ENCODE measurements at places on chromosomes 11 and 22. TPM values are rescaled to one million over a fixed set of nuclear protein-coding genes. Genes with fewer than 3 reads are reported as not detected.

DNA sequence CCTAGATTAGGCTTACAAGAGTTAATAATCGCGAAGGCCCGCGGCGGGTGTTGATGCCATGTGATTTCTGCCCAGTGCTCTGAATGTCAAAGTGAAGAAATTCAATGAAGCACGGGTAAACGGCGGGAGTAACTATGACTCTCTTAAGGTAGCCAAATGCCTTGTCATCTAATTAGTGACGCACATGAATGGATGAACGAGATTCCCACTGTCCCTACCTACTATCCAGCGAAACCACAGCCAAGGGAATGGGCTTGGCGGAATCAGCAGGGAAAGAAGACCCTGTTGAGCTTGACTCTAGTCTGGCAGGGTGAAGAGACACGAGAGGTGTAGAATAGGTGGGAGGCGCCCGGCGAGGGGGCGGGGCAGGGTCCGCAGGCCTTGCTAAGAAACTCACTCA, 65.5 kb downstream of the AAMDC start:
- DNase-seq: no peak

DNA sequence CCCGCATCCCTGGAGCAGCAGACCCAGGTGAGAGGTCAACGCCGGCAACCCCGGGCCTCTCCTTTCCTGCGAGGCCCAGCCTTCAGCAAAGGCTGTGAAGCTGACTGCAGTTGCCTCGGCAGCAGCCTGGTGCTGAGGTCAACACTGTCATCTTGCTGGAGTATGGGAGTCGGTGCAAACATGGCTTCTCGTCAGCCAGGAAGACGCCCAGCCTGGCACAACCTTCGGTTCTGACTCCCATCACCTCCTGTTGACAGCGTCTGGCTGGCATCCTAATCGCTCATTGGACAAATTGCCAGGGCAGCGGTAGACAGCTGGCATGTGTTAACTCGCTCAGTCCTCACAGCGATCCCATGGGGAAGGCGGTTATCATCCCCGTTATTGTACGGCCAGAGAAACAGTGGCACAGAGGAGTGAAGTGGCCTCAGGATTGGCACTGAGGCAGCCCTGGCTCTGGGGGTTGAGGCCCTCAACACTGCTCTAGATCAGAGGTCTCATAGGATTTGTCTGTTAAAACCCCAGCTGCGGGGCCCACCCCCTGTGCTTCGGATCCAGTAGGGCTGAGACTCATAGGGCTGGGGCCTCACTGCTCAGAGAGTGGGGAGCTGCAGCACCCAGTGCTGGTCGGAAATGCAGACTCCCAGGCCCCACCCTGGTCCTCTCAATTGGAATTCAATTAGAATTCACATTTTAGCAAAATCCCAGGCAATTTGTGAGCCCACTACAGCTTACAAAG, 39.3 kb upstream of the TP53I11 start:
- DNase-seq: no peak

DNA sequence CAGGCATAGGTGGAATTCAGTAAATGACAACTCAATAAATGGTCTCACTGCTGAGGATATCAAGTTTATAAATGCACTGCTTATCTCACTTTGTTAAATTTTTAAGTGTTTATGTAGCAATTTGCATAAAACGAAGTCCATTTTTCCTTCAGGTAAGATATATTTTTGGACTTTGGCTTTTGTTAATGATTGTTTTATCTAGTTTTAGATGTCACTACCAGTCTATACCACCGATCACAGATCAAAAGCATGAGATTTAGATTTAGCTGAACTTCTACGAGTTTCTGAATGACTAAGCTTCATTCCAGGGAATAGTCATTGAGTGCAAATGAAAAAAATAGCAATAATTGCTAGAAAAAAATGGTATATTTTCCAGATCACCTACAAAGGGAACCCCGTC, 12.8 kb upstream of the SLC5A12 start:
- DNase-seq: no peak

Gene TRPC6
- not detected for total RNA-seq

DNA sequence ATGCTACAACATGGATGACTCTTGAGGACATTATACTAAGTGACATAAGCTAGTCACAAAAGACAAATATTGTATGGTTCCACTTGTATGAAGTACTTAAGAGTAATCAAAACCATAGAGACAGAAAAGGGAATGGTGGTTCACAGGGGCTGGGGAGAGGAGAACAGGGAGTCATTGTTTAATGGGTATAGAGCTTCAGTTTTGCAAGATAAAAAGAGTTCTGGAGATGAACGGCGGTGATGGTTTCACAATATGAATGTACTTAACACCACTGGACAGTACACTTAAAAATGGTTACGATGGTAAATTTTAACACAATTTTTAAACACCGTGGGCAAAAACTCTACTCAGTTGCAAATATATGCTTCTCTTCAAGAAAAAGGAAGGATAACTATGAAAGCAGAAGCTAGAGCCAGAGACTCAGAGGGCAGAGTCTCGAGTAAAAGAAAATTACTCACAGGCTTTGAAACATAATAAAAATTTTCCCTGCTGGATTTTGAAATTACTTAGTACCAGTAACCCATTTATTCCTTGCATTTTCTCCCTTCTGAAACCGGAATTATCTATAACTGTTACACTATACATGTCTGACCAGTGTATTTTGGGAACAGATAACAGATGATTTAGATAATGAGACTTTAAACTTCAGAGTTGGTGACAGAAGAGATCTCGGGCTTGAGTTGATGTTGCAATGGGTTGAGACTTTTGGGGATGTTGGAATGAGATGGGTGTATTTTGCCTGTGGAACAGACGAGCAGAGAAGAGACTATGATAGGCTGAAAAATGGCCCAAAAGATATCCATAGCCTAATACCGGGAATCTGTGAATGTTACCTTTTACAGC, 15.0 kb downstream of the MRTFA start:
- DNase-seq: no peak

Gene INS
- total RNA-seq: not detected

Gene EMSY
- 0.52 TPM for total RNA-seq

All from Caki2 (cell line).